Muscle of leg (tissue), 16 donors: ENCODE measurements at places on chromosomes 16 and 17. TPM values are rescaled to one million over a fixed set of nuclear protein-coding genes. Genes with fewer than 3 reads are reported as not detected.
A peak's percentile ranks its signal among the peaks of the same experiment; 100 is the strongest.

DNA sequence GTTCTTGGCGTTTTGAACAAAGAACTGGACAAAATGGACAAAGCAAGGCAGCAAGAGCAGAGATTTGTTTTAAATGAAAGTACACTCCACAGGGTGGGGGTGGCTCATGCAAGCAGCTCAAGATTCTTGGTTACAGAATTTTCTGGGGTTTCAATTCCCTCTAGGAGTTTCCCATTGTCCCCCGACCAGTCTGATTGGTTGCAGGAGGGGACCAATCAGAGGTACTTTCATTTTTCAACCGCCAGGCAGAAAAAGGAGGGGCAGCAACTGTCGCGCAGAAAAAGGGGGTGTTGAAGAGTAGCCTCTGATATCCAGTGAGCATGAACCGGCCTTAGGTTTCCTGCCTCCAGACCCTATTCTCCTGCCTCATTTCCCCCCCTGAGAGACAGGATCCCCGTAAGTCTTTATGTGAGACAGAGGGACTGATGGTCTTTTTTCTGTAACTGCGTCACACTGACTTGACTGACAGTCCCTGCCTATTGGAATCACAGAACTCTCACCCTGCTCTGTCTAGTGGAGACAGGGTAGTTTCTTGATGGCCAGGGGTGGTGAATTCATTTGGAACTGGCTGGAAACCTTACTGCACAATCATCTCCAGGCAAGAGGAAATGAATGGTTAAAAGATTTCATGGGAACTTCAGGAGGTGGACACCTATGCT is 59.4 kb upstream of the ALOX12 start:
- DNase-seq: peak; percentile 38

- DNase-seq: no peak
These were observed 2.4 kb downstream of the JPT1 start for GRCh38 chr17:75151930-75152329.

DNA sequence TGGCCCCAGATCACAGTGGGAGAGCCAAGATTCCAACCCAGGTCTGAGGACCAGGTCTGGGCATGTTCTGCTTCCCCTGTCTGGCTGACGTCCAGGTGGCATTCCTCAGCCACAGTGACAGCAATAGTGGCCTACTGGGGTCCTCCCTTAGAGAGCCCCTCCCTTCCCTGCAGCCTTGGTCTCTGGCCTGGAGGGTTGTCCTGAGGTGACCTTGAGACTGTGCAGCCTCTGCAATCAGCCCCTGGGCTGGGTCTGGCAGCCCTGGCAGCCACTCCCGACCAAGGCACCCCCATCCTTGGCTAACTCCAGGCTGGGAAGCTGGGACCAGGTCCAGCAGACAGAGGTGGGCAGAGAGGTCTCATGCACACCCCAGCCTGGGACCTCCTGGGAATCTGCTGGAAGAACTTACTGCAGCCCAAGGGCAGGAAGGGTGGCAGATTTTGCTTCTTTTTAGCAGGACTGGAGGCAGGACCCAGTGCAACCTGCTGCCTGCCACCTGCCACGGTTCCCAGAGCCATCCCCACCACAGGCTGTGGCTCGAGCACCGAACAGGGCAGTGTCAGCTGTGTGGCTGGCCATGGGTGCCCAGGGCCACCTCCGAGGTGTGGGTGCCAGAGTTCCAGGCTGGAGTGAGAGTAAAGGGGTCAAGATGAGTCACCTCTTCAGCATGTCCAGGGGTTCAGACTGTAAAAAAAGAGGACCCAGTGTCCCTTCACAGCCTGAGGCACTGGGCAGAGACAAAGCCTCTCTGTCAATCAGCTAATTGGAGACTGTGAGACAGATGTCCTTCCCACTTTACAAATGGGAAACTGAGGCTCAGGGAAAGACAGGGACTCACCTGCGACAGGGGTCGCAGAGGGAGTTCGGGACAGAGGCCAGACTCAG is 12.6 kb downstream of the GRB7 start:
- no peak for DNase-seq

DNA sequence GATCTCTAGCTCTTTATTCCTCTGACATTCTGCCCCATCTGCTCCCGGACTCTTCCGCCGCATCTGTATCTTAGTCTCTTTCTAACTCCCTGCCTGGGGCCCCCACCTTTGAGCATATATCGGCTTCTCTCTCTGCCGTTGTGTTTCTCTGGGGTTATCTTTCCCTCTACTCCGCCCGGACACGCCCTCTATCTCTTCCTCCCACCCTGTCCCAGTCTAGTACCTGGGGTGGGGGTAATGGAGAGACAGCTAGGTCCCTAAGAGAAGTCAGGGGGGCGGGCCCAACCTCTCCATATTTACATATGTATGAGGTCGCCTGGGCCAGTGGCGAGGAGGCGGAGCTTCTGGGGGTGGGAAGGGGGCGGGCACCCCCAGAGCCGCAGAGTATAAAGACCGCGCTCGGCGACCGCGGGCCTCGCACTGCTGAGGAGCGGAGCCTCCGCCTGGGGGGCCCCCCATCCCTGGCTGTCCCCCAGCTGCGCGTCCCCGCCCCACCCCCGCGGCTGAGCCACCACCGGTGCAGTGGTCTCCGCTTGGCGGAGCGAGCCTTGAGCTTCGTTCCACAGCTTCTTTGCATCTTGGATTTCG is at the start of gene ATP1B2:
TSS of gene ATP1B2 (plus strand) at position 418 of the 588 bp plus-strand sequence. CDS start 593 bp downstream, outside the sequence.
- DNase-seq: peak; percentile 87

The NPIPB13 gene
- polyA plus RNA-seq: 3.5 TPM

The HBM gene
- 4.3 TPM for polyA plus RNA-seq

- DNase-seq: no peak
These were observed 5.8 kb downstream of the SCGB1C2 start for GRCh38 chr17:142876-143784.

GRCh38 chr16:2040041-2040786 is 7.4 kb downstream of the NTHL1 start:
- DNase-seq: peak; percentile 49

GRCh38 chr17:28293994-28294393 is 25.0 kb upstream of the TMEM97 start:
- no peak for DNase-seq

The PRKAR1A gene
- 350 TPM for polyA plus RNA-seq

The CES3 gene
- 0.05 TPM for polyA plus RNA-seq

The FZD2 gene
- 26.9 TPM for polyA plus RNA-seq

The SPN gene
- polyA plus RNA-seq: 1.2 TPM

DNA sequence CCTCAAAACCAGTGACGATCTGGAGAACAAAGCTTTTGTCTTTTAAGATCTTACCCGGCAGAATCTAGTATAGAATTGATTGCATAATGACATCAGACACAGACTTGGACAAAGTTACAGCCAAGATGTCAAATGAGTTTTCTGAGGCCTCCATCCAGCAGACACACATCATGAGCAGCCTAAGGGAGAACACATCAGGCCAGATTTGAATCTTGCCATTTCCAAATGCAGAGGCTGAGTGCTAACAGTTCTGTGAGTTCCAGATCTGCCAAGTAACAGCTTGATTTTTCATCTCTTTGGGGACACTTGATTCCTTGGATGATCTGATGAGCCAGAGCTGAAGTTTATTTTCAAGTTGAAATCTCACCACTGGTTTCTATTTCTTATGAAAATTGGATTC is 21.0 kb downstream of the NOG start:
- DNase-seq: peak; percentile 33

DNA sequence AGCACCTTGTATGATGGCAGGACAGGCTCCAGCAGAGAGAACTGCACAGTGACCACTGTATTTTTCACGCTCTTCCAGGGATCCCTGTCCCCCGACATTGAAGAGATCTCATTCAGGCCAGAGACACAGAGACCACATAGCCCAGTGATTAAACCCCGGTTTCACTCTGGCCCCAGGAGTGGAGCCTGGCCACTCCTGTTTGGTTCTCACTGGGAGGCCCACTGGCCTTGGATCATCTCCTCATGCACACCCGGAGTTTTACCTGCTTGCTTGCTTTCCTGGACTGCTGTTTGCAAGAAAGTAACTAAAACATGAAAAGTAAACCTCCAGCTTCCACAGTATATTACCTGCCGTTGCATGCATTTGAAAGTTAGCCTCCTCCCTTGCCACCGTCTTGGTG is 13.2 kb upstream of the CLEC18C start:
- no peak for DNase-seq

The TAT gene
- not detected for polyA plus RNA-seq

- DNase-seq: peak; percentile 75
These were observed 81.2 kb downstream of the USP22 start for GRCh38 chr17:20961586-20961985.

GRCh38 chr17:11981862-11982261 is 15.4 kb downstream of the ZNF18 start:
- DNase-seq: no peak

The KRT31 gene
- polyA plus RNA-seq: 5.5 TPM

- peak; percentile 3 for DNase-seq
These were observed 682.1 kb upstream of the SOX9 start for GRCh38 chr17:71438631-71439146.

GRCh38 chr16:58343562-58343961 is 48.7 kb upstream of the GINS3 start:
- no peak for DNase-seq

DNA sequence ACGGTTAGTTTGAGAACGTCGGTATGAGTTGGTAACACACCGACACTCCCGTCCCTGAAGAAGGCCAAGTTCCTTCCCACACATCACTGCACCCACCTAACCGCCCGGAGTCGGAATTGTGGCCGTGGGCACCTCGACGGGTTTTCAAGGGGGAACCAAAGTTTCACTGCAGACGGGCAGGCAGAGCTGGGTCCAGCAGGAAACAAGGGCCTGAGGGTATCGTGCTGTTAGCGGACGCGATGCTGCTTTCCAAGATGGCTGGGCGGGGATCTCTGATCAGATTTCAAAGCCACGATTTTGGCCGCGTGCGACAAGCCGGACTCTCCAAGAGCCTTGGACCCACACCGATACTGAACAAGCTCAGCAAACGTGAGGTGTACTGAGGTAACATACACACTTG is 82.3 kb upstream of the DOC2B start:
- DNase-seq: no peak

The IRX3 gene
- 15.9 TPM for polyA plus RNA-seq

- no peak for DNase-seq
These were observed 12.4 kb downstream of the MRPL58 start for GRCh38 chr17:75024686-75025397.

- DNase-seq: no peak
These were observed 1.4 kb downstream of the MYO18A start for GRCh38 chr17:29178750-29179231.

DNA sequence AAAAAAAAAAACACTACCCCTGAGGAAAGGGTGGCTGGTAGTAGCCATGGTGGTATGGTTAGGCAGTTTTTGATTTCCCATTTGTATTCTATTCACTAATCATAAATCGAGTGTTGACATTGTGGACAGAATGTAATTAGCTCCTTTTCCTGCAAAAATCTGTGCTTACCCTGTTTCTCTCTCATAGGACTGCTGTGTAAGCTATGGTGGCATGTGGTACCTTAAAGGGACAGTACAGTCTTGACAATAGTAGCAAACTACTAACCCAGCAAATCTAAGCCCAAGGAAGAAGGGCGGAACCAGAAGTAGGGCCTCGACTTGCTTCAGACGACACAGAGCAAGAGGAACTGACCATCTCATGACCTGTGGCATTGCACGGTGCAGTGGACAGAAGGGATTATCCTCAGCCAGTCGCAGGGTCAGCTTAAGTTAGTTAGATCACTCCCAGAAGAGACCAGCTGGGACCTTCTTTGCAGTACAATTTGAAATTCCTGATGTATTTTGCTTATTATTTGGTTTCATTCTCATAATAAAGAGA is 36.3 kb downstream of the POLR3E start:
- peak; percentile 55 for DNase-seq

DNA sequence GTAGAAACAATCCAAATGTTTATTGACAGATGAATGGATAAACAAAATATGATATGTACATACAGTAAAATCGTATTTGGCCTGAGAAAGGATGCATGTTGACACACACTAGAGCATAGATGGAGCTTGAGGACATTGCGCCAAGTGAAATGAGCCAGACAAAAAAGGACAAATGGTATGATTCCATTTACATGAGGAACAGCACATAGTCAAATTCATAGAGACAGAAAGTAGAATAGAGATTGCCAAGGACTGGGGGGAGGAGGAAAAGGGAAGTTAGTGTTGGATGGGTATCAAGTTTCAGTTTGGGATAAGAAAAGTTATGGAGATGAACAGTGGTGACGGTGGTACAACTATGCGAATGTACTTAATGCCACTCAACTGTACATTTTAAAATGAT is 47.9 kb downstream of the COPRS start:
- DNase-seq: peak; percentile 46

The MYH8 gene
- 773 TPM for polyA plus RNA-seq

- no peak for DNase-seq
These were observed 46.9 kb downstream of the SYCE1L start for GRCh38 chr16:77246150-77246549.

The MXRA7 gene
- polyA plus RNA-seq: 106 TPM

- no peak for DNase-seq
These were observed 12.6 kb downstream of the OSBPL7 start for GRCh38 chr17:47808830-47809480.

- DNase-seq: no peak
These were observed 37.1 kb upstream of the MGAT5B start for GRCh38 chr17:76830987-76831715.

DNA sequence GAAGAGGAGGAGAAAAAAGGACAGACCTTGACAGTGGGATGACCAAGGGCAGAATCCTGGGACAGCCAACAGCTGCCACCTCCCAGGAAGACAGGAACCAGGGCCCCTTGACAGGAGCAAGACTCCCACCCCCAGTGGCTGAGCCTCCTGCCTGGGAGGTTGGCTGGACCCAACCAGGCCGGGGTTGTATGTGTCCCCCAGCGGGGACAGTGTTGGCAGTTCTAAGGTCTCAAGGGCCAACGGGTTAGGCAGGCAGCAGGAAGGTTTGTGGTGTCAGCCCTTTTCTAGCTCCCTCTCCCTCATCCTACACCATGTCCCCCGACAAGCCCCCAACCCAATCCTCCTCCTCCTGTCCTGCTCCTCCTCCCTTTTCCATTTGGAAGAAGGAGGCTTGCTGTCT is 126.2 kb downstream of the MRM1 start:
- DNase-seq: no peak

The HOXB1 gene
- not detected for polyA plus RNA-seq

DNA sequence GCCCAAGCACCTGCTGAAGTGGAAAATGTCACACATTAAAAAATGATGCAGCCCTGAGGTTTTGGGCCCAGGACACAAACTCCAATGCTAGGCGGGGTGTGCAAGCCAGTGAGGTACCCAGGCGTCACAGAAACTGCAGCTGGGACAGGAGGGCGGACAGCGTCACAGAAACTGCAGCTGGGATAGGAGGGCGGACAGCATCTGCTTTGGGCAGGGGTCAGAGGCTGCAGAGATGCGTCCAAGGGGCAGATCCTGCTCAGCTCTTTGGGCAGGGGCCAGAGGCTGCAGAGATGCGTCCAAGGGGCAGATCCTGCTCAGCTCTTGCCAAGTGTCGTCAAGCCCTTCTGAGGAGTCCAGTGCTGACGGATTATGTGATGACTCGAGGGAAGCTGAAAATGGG is 43.9 kb upstream of the RCVRN start:
- peak; percentile 67 for DNase-seq

The OR1G1 gene
- polyA plus RNA-seq: not detected
